OCI-M1 (cell line): ENCODE measurements at places on chromosomes 11 and 22.

DNA sequence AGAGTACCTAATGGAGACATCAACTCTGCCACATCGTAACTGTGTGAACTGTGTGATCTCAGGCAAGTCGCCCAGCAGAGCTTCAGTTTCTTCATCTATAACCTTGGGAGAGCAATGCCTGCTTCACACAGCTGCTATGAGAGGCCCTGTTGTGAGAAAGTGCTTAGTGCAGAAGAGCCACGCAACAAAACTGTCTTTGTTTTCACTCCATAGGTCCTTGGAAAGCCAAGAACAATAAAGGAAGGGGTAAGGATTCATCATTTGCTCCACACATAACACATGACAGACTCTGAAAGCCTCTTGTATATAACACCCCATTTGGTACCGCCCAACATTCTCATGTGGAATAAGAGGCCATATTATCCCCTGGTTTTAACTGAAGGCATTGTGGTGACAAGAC, 231.9 kb upstream of the ISX start:
- no peak for DNase-seq

DNA sequence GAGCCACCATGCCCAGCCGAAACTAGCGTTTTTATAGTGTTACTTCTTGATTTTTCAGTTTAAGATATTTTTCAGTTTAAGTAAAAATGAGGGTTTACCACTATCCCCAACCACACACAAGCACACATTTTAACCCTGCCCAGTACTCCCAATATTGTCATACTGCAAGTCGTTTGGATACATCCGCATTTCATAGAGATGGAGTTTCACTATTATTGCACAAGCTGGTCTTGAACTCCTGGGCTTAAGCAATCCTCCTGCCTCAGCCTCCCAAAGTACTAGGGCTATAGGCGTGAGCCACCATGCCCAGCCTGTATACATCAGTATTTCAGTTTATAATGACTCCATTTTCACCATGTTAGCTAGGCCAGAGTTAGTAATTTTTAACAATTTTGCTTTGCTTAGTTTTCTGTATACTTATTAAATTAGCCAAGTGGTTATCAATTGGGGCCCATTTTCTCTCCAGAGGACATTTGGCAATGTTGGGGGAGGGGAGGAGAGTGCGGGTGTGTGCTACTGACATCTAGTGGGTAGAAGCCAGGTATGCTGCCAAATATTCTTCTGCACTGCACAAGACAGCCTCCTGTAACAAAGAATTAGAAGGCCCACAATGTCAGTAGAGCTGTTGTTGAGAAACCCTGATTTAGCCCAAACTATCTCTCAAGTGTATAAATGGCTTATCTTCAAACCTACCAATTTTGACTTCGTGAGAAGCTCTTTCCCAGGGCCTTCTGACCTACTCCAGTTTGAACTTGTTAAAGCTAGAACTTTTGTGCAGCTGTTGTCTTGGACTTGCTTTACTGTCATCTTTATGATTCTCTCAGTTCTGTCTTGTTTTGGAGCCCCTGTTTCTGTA, 7.3 kb downstream of the USP47 start:
- DNase-seq, result peak; percentile 87

GRCh38 chr22:38850941-38851849, 7.4 kb upstream of the NPTXR start:
- DNase-seq, result no peak

DNA sequence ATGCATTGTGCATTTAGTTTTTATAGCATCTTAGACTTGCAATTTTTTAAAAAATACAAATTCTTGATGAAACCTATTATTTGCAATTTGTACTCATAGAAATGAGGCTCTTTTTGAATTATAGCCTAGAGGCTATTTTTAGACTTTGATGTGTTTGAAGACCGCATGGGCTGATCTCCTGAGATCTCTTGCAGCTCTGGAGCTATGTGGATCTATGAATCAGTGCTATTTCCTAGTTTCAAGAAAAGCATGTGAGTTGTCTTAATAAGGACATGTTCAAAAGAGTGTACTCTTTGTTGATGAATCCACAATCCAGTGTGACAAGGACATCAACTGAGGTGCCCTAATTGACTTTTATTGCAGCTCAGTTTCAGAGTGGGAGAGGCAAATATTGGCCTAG, 620.5 kb downstream of the ETS1 start:
- peak; percentile 11 for DNase-seq

DNA sequence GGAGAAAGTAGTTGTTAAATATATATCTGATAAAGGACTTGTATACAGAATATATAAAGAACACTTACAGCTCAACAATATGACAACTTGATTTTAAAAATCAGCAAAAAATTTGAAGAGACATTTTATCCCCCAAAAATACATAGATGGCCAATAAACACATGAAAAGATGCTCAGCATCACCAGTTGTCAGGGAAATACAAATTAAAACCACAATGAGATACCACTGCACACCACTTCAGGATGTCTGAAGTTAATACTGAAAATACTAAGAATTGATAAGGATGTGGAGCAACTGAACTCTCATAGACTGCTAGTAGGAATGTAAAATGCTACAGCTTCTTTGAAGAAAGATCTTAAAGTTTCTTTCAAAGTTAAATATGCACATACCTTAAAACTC, 49.2 kb downstream of the KREMEN1 start:
- peak; percentile 21 for DNase-seq

GRCh38 chr11:114165326-114166230, 106.1 kb downstream of the ZBTB16 start:
- DNase-seq, result no peak

- no peak for DNase-seq
Measured at GRCh38 chr22:45574069-45574703, 71.5 kb downstream of the FBLN1 start.

- DNase-seq, result no peak
Measured at GRCh38 chr22:47563406-47564157, 801.1 kb downstream of the TBC1D22A start.

DNA sequence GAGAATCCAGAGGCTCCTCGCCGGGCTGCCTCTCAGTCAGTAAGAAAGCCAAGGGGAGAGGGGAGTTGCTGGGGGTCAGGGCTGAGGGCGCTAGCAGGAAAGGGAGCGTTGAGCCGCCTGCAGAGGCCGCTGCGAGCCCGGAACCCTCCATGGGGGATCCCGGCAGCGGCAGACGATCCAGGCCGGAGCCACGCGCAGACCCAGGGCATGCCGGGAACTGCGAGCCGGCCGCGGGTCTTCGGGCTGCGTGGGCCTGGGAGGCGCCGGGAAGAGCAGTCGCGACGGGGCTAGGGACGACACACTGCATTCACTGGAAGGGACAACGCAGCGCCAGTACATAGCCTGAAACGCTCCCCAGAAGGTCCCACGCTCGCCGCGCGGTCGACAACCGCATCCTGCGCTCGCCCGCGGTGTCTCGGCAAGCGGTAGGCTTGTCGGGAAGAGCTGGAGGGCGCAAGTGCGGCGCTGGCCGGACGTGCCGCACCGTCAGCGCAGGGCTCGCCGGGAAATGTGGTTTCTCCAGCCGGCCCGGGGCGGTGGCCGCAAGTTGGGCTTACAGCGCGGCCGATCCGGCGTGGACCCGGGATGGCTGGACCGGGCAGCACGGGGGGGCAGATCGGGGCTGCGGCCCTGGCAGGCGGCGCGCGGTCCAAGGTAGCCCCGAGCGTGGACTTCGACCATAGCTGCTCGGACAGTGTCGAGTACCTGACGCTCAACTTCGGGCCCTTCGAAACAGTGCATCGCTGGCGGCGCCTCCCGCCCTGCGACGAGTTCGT, at the start of gene LZTR1:
Gene LZTR1 (plus strand): TSS at position 511 of the 776 bp plus-strand sequence. CDS start 75 bp downstream, at position 586.
- DNase-seq, result peak; percentile 96

- no peak for DNase-seq
Measured at GRCh38 chr22:35987487-35987886, 41.1 kb downstream of the RBFOX2 start.

DNA sequence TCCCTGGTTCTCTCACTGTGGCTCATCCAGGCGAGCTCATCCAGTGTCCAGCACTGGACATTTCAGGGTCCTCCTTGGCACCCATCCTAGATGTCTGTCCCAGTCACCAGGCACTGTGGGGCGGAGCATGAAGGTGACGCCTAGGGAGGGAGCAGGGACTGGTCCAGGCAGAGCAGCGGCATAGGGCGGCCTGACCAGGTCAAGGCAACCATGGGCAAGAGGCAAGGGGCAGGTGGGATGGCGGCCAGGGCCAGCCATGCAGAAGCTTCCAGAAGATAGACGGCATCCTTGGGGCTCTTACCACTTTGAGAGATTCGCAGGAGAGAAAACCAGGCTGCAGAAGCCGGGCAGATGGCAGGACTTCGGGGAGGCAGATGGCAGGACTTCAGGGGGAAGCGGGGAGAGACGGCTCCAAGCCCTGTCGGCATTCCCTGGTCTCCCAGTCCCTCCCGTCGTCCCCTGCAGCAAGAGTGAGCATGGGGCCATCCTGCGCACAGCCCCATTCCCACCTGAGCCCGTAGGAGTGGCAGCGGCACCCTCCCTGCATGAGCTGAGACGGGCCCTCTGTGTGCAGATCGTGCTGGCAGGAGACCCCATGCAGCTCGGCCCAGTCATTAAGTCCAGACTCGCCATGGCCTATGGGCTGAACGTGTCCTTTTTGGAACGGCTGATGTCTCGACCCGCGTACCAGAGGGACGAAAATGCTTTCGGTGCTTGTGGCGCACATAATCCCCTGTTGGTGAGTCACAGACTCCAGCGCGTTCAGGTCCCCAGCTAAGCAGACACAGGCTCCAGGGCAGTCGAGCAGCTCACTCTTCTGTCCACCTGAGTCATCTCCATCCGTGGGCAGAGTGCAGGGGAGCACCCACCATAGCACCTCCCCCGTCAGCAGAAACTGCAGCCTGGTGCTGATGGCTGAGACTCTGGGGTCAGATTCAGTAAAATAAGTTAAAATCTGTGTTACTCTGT, 20.1 kb upstream of the PANX2 start:
- no peak for DNase-seq

GRCh38 chr11:104051778-104052177, 15.3 kb downstream of the DDI1 start:
- DNase-seq, result no peak

GRCh38 chr11:118843565-118843964, 40.1 kb upstream of the CXCR5 start:
- DNase-seq, result no peak

- DNase-seq, result no peak
Measured at GRCh38 chr22:26673486-26673885, 16.1 kb downstream of the MIAT start.

DNA sequence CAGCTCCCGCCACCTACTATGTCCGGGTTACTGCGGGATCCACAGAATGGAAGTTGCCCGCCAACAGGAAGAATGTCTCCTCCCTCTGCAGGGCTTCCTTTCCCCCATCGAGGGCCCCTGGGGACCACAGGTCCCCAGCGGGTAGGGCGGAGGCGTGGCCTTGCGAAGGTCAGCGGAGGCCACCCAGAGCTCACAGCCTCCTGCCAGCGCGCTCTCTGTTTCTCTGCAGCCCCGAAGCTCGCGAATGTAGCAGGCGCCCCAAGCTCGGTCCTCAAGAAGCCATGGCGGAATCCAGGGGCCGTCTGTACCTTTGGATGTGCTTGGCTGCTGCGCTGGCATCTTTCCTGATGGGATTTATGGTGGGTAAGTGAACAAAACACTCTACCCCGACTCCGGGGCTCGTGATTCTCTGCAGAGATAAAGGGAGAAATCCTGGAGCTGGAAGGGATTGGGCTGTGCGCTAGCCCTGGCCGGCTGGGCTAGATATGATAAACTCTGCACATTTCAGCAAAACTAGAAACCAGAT, at the start of gene NAALAD2:
Gene NAALAD2 (plus strand): TSS at position 186 of the 526 bp plus-strand sequence. CDS start 96 bp downstream, at position 282.
- peak; percentile 61 for DNase-seq

GRCh38 chr22:23306926-23307325, 126.6 kb downstream of the BCR start:
- no peak for DNase-seq

GRCh38 chr11:61828629-61829407, 718 bp downstream of the FADS2 start:
- peak; percentile 75 for DNase-seq

GRCh38 chr11:77244277-77245027, 57.0 kb downstream of the GDPD4 start:
- DNase-seq, result no peak

DNA sequence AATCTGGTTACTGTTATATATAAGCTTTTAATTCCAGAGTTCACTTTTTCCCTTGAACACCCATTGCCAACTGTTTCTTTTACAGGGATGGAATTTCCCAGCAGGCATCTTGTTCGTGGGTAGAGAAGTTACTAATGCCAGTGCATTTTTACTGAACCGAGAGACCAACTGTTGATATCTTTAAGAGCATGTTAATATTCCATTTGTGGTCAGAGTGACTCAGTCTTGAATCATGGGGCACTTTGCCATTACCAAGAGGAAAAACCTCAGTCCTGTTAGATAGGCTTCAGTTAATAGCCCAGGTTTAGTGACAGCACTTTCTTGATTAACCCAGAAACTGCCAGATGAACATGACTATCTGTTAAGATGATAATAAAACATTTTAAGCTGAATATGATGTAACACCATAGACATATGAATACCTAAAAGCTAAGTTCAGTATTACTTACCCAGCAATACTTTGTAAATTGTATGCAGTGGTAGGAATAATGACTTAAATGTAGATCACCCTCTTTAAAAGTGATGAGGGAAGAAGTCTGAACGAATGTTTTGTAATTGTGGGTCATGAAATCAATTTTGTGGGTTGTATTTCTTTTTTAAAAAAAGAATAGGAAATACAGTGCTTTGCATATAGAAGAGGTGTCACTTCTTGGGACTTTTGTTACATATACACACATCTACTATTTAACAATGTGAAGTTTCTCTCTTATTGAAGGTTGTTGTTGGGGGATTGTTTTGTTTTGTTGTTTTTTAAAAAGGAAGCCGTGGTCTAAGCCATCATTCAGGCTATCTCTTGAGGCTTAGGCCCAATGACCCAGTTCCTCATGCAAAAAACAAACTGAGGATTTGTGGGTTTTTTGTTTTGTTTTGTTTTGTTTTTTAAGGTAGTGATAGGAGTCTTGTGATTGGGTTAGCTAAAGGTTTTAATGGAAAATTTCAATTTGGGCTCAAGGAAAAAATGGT, 79.2 kb upstream of the GRIK4 start:
- peak; percentile 95 for DNase-seq
